ENCODE measurements at places on chromosomes 5 and 9.

DNA sequence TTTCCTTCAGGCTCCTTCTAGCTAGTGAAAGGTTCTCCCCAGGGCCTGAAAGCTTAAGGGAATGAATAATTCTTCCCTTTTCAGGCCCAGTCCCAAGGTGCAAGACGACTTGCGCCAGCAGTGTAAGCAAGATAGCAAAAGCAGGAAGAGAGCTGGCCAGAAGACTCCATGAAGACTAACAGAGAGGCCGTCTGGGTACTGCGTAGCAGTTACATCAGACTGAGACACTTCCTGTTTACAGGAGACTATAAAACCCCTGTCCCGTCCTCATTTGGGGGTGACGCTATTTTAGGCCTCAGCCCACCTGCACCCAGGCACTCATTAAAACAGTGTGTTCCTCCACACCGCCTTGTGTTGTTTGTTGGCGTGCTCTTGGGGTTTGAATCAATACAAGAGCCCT lies 90.7 kb upstream of the MOCS2 start:
- no peak for DNase-seq

DNA sequence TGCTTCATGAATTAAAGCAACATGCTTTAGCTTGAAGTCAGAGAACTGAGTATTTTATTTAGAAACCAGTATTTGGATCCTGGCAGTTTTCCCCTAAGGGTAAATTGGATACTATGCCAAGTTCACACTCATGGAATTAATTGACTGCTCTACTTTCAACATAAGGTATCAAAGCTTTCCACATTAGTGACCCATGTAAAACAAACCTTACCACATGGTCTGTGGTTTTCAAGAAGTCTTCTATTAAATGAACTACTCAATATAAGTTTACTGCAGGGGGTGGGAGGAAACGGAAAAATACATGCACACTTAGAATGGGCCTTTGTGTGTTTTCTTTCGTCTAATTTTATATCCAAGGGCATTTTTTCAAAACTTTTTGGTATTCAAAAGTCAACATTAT lies 232.0 kb upstream of the FBXL7 start:
- DNase-seq = no peak

GRCh38 chr9:132443951-132444607 lies 34.1 kb downstream of the CFAP77 start:
- DNase-seq = no peak

- DNase-seq = no peak
Observed at GRCh38 chr9:69653261-69653660, 18.9 kb downstream of the APBA1 start.

DNA sequence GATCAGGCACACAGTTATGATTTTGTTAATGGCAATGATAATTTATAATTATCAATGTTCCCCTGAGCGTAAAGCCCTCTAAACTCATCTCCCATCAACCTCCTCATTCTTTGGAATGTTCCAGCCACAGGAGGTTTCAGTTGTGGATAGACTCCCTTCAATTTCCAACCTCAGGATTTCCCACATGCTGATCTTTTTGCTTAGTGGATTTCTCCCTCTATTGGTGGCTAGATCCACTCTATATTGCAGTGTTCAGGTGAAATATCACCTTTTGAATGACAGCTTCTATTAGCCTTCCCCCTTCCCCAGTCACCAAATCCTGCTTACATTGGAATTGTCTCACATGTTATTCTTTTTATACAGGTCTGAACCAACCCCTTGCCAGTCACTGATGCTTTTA lies 113.9 kb downstream of the CDH10 start:
- DNase-seq = no peak

- DNase-seq = no peak
Observed at GRCh38 chr9:32345243-32345642, 39.2 kb upstream of the ACO1 start.

DNA sequence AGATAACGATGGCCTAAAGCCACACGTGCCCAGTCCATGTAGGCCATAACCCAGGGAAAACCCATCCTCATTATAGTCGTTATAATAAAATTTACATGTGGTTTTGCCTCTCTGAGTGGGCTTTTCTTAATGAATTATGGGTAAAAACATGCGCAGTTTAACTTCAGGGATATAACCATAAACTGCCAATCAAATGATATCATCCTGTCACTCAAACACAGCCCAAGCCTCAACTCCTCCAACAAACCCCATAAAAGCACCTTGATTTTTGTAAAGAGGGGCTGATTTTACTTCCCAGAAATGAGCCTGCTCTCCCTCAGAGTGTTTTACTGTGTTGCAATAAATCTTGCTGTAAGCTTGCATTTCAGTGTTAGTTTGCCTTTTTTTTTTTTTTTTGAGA lies 15.8 kb upstream of the SETX start:
- no peak for DNase-seq

DNA sequence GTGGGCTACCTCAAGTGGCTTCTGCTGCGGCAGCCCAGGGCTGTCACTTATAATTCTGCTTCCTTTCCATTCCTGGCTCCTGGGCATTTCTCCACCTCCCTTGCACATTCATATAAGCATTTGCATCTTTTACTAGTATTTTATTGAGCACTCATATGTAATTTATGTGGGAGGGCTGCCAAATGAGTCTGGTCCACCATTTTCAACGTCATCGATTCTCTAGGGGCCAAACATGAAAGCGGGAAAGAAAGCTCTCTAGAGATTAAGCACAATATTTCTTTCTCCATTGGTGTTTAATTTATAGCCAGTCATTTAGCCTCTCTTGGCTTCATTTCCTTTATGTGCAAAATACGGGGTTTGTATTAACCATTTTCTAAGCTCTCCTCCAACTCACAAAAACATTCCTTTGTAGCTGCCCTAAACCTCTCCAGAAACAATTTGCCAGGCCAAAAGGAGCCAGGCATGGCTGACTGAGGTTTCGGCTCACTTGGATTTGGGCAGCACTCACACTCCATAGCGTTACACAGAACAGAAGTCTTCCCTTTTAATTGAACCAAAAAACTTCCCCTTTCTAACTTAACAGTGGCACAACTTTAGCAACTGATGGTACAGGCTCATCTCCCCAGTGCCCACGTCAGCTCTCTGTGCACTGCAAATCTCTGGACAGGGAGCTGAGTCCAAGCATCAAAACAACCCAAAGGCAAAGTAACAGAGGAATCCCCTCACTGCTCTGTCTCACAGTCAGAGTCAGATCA lies 183.5 kb downstream of the ROR2 start:
- no peak for DNase-seq

GRCh38 chr9:121559183-121559582 lies 59.5 kb upstream of the GGTA1 start:
- no peak for DNase-seq

GRCh38 chr9:70601000-70601951 lies 186.8 kb upstream of the KLF9 start:
- DNase-seq = no peak

DNA sequence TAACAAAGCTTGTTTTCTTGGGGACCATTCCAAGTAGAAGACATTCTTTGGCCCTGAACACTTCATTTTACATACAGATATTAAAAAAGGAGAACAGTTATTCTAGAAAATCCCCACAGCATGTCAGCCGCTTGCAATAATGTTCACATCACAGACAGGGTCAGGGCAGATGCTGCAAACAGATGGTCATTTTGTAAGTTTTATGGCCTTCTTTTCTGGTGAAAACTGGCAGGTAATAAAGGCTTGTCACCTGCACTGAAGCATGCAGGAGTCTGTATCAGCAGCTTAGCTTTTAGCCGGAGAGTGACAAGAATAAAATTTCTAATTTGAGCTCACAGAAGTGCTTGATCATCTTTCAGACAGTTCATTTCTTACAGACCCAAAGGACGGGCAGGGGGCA lies 220.9 kb upstream of the DAP start:
- DNase-seq = no peak

- DNase-seq = no peak
Observed at GRCh38 chr5:34919077-34919476, 3.6 kb downstream of the BRIX1 start.

- no peak for DNase-seq
Observed at GRCh38 chr9:106745457-106745856, 117.5 kb upstream of the ZNF462 start.

- no peak for DNase-seq
Observed at GRCh38 chr9:15999422-16000339, 446.8 kb downstream of the CCDC171 start.

- DNase-seq = no peak
Observed at GRCh38 chr5:74888117-74888516, 21.9 kb upstream of the FAM169A start.

DNA sequence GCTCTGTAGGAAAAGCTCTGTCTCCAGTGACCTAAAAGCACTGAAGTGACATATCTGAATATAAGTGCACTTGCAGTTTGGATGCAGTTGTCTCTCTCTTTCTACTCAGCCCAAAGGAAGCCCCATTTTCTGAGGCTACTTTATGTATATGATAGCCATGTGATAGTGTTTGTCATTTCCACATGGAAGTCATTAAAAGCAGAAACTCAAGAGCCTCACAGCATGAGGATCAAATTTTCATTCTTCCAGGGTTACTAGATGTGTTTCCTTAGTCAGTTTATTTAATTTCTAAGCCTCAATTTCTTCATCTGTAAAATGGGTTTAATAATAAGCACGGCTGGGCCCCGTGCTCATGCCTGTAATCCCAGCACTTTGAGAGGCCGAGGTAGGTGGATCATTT lies 36.7 kb downstream of the RNF44 start:
- DNase-seq = no peak
